ENCODE measurements at places on chromosomes 11 and 22. TPM values are rescaled to one million over a fixed set of nuclear protein-coding genes. Genes with fewer than 3 reads are reported as not detected.

The KCNQ1OT1 gene
- 0.04 TPM for polyA plus RNA-seq

The SEPTIN5 gene
- polyA plus RNA-seq: 40.8 TPM

The UPK3A gene
- polyA plus RNA-seq: not detected

The LYVE1 gene
- 4.1 TPM for polyA plus RNA-seq

The MPEG1 gene
- 1.3 TPM for polyA plus RNA-seq

The CDC42EP2 gene
- polyA plus RNA-seq: 4.7 TPM

Data from esophagus (tissue), 2 donors.